ENCODE measurements at places on chromosomes 5 and 9.

- DNase-seq, result no peak
Measured at GRCh38 chr5:108862211-108862610, 114.5 kb downstream of the FER start.

DNA sequence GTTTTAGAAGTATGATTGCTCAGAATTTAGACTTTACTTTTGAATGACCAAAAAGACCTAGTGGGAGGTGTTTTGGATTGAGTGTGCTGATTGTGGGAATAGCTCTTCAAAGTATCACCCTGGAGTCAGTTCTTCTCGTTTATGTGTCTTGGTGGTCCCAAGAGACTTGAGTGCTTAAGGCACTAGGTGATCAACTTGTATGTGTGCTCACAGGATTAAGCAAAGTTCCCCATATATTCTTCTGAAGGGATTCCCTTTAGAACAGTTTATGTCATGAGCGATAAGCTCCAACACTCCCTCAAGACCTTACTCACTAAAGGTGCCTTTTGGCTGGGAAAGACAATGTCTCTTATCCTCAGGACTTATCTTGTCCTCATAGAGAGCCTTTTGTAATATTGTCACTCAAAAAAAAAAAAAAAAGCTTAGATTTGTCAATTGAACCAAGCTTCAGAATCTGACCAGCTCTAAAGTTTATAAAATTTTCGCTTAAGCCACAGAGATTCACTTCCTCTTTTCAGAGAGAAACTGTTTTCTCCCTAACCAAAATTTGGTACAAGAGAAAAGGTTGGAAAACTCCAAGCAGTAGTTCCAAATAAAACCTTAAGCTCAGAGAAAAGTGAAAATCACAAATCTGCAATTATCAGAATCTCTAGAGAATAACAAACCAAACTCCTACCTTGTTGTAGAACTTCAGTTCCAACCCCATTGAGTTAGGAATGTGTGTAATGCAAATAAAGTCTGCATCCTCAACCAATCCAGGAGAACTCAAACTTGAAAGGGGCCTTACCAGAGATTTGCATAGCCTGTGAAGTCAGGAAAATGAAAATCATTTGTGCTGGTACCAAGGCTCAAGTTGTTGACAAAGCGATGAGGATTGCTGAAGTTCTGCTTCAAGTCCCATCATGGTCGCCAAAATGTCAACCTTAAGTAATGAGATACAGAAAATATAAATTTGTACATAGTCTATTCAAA, 40.0 kb upstream of the PDZD2 start:
- no peak for DNase-seq

GRCh38 chr5:106894964-106895363, 775.8 kb downstream of the EFNA5 start:
- no peak for DNase-seq

DNA sequence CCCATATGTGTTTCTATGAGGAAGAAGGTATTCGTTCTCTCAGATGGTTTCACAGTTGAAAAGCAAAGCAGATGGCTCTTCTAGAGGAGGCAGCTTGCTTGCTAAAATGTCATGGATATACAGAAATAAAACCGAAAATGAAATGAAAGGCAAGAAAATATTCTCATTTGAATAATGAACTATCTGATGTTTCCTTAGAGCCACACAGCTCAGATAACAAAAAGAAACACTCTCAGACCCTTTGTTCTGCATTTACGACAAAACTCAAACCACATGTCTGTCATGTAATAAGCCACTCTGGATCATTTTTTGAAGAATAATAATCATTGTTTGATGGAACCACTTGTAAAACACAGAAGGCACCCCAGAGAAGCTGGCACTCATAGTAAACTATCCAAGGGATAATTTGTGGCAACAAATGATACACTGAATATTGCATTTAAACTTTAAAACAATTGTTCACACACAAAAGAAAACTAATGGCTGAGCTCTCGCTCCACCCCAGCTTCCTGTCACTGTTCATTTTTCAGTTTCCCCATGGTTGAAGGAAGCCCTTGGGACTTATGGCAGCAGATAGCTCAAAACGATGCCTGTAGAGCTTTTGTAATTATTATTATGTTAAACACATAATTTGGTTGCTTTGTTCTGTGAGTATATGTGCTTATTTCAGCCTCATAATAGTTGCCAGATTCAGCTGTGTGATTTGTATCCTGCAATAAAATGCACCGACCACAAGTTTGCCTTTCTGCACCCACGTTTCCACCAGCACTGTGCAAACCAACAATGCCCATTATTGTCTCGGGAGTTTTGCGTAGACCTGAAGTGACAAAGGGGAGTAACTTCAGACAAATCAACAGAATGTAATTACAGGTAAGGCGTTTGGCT, 256.0 kb downstream of the TMEM167A start:
- DNase-seq, result no peak

DNA sequence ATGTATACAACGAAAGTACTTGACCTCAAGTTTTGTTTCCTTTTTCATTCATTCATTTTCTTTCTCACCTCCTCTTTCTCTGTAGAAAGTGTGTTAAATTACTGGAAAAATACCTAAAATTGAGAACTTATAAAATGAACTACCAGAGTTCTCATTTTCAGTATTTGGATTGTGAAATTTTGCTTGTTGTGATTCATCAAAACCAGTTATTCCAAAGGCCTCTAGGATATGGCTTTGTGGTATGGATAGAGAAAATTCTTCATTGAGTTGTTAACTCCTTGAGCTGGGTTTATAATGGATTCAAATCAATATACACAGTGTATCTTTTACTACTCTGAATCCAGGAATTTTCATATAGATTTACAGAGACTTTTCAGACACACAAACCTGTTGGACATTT, 287.6 kb downstream of the KDM4C start:
- no peak for DNase-seq

- no peak for DNase-seq
Measured at GRCh38 chr5:172473427-172473826, 19.1 kb upstream of the SH3PXD2B start.

- no peak for DNase-seq
Measured at GRCh38 chr9:81844131-81844567, 84.1 kb upstream of the SPATA31D4 start.

- DNase-seq, result no peak
Measured at GRCh38 chr5:41368158-41368557, 142.2 kb downstream of the PLCXD3 start.

- no peak for DNase-seq
Measured at GRCh38 chr9:29336281-29336680, 1763.0 kb upstream of the C9orf72 start.
